ENCODE measurements at places on chromosomes 1 and 21. TPM values are rescaled to one million over a fixed set of nuclear protein-coding genes. Genes with fewer than 3 reads are reported as not detected.

Gene NPR1
- total RNA-seq = 0.02 TPM

Gene DIRAS3
- total RNA-seq = not detected

Gene FCRL1
- total RNA-seq = not detected

Gene SPSB1
- total RNA-seq = 14.4 TPM

Gene NBPF4
- total RNA-seq = not detected

Data from HT1080 (cell line).